B cell (primary cell): ENCODE measurements at places on chromosomes 2 and 18. TPM values are rescaled to one million over a fixed set of nuclear protein-coding genes. Genes with fewer than 3 reads are reported as not detected.

The PROM2 gene
- total RNA-seq: 0.85 and 1.3 TPM in 2 replicates

The CRYGC gene
- not detected in 2 replicates for total RNA-seq

The SEMA4C gene
- 0.68 and 0.94 TPM in 2 replicates for total RNA-seq

- no peak for DNase-seq
Observed at GRCh38 chr18:45423659-45424058, 191.6 kb upstream of the SLC14A2 start.

DNA sequence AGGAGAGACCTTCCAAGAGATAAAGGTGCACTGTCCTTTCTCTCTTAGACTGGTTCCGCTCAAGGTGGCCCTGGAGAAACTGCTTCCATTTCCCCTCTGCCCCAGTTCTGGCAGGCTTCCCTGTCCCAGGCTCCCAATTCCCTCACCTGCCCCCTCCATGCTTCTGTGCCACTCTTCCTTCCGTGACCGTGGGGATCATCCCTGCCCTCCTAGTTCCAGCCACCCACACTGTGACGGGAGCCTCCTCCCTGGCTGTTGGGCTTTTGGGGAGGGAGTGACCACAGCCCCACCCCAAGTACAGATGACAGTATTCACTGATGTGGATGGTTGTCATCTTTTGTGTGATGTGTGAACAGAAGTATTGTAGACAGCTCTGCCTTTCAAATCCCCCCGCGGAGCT lies 2.8 kb downstream of the IMPA2 start:
- no peak for DNase-seq
